ENCODE measurements at places on chromosomes 12 and 14.

- peak; percentile 60 for DNase-seq
Measured at GRCh38 chr14:55780156-55780946, 200.3 kb downstream of the KTN1 start.

DNA sequence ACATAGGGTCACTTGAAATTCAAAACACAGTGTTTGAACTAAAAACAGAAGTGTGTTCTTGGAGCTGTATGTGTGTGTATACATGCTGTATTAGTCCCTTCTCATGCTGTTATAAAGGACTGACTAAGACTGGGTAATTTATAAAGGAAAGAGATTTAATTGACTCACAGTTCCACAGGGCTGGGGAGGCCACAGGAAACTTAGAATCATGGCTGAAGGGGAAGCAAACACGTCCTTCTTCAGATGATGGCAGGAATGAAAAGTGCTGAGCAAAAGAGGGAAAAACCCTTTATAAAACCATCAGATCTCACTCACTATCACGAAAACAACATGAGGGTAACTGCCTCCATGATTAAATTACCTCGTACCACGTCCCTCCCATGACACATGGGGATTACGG, 224.1 kb downstream of the BCAT1 start:
- no peak for DNase-seq

DNA sequence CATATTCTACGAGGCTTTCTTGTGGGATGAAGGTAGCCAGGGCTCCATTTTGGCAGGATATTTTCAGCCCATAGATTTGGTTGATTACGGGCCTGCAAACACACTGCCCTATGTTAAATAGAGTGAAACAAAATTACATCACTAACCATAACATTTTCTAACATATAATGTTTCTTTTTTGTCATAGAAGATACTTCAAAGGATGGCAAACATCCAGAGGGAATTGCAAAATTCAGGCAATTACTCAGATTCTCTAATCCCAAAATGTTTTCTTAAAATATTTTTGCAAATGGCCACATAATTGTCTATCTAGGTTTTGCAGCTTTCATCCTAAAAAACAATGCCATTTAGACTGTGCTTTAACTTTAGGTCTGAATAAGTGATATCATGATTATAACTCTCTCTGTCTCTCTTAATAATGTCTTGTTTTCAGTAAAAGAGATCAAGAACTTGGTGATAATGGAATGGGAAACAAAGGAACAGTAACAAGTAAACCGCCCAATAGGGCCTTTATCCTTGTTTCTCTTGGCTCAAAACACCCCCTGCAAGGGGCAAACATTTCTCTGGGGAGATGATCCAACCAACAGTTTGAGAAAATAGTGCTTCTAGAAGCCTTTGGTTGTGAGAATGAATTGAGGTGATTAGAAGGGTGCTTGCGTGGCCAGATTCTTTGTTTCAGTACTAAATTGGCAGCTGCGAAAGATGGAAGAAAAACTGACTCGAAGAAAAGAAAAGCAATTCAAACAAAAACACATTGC, 54.4 kb upstream of the BTG1 start:
- DNase-seq: peak; percentile 36

- DNase-seq: no peak
Measured at GRCh38 chr12:46147144-46147543, 121.7 kb downstream of the SLC38A1 start.

- DNase-seq: no peak
Measured at GRCh38 chr12:120625557-120626419, 14.6 kb upstream of the CABP1 start.

- DNase-seq: no peak
Measured at GRCh38 chr14:44565968-44566367, 58.9 kb upstream of the FSCB start.

- DNase-seq: no peak
Measured at GRCh38 chr14:96140952-96141351, 63.7 kb upstream of the BDKRB2 start.

DNA sequence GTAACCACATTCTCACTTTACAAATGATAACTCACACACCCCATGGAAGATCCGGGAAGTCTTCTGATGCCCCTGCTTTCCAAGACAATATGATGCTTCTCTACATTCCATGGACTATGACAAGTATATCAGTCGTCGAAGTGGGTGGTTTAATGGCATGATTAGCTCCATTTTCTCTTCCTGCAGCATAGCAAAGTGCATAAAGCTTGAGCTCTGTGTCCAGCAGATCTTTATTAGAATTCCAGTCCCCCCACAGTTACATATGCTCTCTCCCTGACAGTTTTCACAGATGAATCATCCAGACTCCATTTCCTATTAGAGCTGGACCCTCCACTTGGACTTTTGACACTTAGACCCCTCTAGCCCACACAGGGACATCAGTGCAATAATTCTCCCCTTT, 174.9 kb downstream of the BCAT1 start:
- no peak for DNase-seq

DNA sequence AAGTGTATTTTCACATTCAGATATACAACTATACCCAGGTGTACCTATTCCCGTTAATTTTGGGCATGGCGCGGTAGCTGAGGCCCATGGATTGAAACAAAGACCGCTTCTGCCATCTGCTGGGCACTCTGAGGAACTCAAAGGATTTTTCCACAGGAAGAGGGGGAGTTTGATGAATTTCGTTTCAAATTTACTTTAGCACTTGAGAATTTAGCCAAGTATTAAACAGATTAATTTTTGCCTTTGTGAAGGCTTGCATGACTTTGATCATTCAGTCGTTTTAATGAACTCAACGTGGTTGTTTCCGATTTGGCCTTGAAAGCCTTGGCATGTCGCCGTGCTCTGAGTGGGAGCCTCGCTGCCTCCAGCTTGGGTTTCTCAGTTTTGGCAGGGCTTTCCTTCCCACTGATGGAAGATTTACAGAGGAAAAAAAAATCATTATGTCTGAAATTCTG, 153.2 kb upstream of the DDHD1 start:
- DNase-seq: peak; percentile 42

DNA sequence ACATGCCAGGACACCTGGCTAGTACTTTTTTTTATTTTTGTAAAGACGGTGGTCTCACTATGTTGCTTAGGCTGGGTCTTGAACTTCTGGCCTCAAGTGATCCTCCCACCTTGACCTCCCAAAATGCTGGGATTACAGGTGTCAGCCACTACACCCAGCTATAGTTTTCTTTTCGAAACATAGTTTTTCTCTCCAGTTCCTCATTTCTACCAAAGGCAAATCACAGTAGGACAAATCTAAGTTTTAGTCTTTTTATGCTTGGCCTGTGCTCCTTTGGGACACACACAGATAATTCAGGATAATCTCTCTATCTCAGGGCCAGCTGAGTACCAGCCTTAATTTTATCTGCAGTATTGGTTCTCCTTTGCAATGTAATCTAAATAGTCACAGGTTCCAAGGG, 100.7 kb downstream of the KCNMB4 start:
- DNase-seq: no peak

- DNase-seq: no peak
Measured at GRCh38 chr14:72471346-72471745, 422.6 kb downstream of the DPF3 start.

GRCh38 chr12:29343022-29343799, 37.8 kb downstream of the ERGIC2 start:
- no peak for DNase-seq

DNA sequence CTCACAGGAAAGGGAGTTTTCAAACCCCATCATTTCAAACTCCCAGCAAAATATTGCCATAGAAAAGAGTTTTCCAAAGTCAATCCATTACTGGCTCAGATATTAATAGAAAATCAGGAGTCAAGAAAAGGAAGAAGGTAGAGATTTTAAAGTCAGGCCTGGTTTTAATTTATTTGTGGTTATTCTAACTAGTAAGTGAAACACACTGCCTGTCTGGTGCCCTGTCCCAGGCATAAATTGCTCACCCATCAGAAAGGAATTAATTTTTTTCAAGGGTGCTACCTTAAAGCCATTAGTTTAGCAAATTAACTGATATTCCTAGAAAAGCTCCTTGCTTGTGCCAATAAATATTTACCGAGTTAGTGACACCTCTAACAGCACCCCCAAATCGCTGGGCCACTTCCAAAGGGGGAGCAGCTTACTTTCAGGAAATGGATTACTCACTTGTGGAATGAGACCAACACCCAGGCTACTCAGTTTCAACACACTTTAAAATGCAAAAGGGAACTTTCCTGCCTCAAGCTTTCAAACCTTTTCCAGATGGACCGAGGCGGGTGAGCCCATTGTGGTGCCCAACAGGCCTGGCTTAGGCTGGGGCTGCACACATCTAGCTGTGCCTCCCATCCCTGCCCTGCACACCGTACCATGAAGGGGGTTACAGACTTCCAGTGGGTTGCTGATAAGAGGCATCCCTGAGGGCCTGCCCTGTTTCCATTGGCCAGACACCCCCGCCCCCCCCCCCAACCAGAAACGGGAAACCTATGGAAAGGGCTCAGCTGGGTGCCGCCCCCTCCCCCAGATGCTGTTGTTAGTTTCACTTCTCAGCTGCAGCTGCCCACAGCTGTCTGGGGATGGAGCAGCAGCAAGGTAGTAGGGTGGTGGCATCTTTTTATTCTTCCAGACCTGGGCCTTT, 117.2 kb downstream of the SAMD4A start:
- DNase-seq: peak; percentile 95

GRCh38 chr12:98372340-98373024, 142.9 kb upstream of the TMPO start:
- DNase-seq: no peak

DNA sequence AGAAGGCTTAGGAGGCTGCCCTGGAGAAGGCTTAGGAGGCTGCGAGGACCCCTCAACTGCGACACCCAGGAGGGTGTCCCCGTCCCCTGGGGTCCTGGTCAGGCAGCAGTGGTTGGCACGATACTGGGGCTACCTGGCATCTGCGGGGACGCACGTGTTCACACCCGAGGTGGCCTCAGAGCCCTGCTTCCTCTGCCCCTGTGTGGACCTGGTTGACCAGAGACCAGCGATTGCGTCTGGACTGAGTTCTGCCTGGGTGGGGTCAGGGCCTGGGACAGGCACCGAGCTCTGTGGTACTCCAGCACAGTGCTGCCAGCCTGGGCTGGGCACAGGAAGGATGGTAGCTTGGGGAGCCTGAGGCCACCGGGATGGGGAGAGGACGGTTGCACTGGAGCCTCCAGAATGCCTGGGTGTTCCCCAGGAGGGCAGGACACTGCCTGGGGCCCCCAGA, 735 bp downstream of the ASPG start:
- no peak for DNase-seq

DNA sequence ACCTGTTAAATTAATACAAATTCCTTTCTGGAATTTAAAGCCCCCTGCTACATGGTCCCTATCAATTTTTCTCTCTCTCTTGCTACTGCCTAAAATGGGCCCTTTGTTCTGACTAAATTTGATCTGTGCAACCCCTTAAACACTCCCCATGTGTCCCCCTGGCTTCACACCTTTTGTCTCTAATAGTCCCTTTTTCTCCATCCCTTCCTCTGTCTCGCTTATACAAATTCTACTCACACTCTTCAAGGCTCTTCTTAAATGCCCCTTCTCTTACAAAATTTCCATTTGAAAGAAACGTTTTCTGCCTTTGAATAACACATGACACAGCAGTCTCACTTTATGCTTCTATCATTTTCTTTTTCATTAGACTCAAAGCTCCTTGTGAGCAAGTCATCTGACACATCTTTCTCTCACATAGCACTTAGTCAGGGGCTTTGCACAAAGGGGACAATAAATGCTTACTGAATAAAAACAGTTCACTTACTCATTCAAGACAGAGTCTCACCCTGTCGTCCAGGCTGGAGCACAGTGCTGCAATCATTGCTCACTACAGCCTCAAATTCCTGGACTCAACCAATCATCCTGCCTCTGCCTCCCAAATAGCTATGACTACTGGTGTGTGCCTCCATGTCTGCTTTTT, 41.5 kb upstream of the NR2C1 start:
- peak; percentile 9 for DNase-seq

- peak; percentile 83 for DNase-seq
Measured at GRCh38 chr12:2384533-2385351, 332.0 kb downstream of the CACNA1C start.

DNA sequence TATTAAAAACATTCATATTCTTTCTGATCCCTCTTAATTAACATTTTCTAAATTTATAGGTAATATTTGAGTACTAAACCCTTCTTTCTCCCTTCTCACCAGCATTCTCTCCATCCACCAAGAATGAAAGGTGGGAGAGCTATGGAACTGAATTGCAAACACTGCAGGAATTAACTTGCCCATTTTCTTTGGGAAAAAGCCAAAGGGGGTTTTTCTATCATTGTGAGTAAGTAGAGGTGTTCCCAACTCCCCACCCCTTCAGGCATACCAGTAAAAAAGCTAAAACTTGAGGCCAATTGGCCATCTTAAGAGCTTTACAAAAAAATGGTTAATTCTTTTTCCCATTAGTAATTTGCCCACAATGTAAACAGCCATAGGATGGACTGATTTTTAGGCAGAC, 23.7 kb downstream of the PCNX1 start:
- DNase-seq: no peak

GRCh38 chr14:79080040-79080439, 909.9 kb downstream of the NRXN3 start:
- no peak for DNase-seq

DNA sequence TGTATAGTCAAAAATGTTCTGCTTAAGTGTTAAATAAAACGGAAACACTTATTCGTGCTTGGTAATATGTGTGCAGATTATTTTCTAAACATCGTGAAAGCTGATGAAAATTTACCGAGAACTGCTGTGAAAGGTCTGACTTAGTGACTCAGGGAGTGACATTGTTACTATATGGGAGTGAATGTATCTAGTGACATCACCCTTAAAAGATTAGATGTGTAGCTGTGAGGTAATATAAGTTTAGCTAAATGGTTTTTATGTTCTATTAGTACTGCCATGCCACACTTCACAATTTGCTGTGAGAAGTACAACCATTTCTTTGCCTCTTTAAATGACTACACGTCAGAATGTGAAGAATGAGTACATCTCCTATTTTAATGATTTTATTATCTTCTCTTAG, 1.3 kb downstream of the COX8C start:
- no peak for DNase-seq

- no peak for DNase-seq
Measured at GRCh38 chr12:105783983-105784947, 354.5 kb downstream of the NUAK1 start.

GRCh38 chr12:51377099-51377984, 13.9 kb downstream of the GALNT6 start:
- DNase-seq: no peak

DNA sequence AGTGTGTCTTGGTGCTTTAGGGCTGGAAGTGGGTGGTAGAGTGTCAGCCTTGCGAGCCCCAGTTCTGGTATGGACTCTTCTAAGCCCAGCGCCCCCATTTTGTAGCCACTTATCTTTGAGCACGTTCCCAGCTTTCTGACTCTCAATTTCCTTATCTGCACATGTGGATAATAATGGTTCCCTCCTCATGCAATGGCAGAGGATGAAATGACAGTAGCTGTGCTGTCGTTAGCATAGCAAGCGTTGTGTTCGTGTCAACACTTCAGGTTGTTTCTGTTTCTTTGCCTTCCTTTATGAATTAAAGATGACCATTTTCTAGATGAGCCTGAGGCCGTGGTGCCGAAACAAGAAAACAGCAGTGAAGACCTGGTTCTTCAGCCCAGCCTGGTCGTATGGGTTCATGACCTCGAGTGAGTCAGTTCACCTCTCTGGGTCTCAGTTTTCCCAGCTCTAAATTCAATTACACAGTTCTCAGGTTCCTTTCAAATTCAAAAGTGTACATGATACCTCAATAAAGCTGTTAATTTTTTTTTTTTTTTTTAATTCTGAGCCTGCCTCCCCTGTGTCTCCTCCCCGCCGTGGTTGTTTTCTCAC, 233.0 kb downstream of the SLC41A2 start:
- no peak for DNase-seq
